ENCODE measurements at places on chromosomes 2 and 18. TPM values are rescaled to one million over a fixed set of nuclear protein-coding genes. Genes with fewer than 3 reads are reported as not detected.

The FSIP2 gene
- 0.10 TPM for total RNA-seq

The PSTPIP2 gene
- 13.5 TPM for total RNA-seq

The STON1 gene
- 1.2 TPM for total RNA-seq

DNA sequence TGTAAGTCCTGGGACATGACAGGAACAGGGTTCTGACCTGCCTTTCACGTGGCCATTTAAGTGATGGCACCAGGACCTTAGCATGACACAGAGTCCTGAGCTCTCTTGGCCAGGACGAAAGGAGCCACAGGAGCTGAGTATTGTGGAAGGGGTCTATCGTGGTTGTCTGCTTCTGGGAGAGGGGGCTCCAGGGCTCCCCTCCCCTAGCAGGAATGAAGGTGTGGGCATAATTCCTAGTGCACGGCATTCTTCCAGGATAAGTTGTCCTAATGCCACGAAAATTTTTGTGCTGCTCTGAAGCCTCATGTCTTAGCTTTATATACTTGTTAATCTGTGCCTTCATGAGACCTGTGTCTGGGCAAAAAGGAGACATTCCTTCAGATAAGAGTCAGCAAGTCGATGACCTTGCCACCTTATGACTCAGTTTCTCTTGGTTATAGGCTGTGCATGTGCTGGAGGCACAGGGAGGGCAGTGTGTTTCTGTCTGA is 17.1 kb downstream of the GATA6 start:
- H3K27ac ChIP-seq = no peak overlapping the region
- no peak overlapping the region for H3K4me3 ChIP-seq
- DNase-seq = no peak
- no peaks in the 10 kb centered on the region for H3K36me3 ChIP-seq

GRCh38 chr2:157477919-157478318 is 34.0 kb upstream of the CYTIP start:
- H3K27me3 ChIP-seq = no peaks in the 10 kb centered on the region
- peak overlapping the region; percentile 95 for H3K27ac ChIP-seq
- peak overlapping the region; percentile 29 for H3K4me3 ChIP-seq
- peak; percentile 29 for DNase-seq

DNA sequence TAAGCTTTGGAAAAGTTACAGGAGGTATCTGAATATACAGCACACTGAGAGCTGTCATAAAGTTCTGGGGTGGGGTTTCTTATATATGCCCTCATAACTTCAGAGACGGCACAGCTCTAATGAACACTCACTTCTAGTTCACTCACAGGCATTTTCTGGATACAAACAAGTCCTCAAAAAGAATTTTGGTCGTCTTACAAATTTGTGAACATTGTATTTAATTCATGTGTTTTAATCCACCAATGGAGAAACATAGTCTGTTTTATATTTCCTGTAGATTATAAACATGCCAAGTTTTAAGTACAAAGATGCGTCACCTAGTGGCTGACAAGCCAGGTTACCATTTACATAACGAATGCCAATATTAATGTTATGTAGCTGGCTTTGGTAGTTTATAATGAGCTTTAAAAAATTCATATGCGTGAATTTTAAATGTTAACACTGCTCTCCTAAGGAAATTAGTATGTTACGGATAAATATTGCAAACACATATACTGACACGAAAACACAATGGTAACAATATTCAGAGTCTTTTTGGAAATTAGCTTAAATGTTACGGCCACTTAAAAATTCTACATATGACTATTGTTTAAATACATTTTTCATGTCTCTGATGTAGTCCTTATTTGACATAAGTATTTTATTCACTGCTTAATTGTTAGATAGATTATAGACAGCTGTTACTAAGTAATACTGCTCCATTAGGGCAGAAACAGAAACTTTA is 2.5 kb downstream of the COL3A1 start:
- no peak overlapping the region for H3K27ac ChIP-seq
- peaks cover 4% of the 10 kb centered on the region for H3K27me3 ChIP-seq
- no peak overlapping the region for H3K4me3 ChIP-seq
- H3K36me3 ChIP-seq = no peaks in the 10 kb centered on the region
- peaks cover 13% of the 10 kb centered on the region for H3K4me1 ChIP-seq

DNA sequence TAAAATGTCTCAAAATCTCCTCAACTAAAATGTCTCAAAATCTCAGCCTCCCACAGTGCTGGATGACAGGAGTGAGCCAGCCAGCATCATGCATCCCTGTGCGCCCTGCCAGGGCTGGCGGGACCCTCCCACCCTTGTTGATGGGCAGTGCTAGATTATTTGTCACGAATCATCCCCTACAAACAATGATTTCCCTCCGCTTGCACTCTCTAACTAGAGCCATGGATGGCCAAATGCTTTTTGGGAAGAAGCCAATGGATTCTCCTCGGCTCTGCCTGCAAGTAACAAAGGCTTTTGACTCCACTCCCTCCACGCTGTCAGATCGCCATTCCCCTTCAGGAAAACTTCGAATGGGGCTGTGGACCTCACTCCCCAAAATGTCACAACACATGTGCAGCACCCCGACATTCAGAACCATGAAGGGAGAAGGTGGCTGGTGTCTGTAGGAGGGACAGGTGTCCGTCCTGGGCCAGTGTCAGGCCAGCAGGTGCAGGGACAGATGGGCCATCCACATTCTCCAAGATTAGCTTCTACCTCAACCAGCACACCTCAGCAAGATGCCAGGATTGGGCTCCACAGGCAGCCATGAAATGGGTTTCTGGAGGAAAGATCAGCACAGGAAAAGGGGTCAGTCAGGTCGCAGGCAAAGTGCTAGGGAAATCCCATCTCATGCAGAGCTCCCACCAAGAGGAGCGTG is 11.5 kb downstream of the AMER3 start:
- H3K4me1 ChIP-seq = no peaks in the 10 kb centered on the region
- no peak for DNase-seq
- H3K4me3 ChIP-seq = no peak overlapping the region
- no peaks in the 10 kb centered on the region for H3K36me3 ChIP-seq
- peaks cover 9% of the 10 kb centered on the region for H3K27me3 ChIP-seq

DNA sequence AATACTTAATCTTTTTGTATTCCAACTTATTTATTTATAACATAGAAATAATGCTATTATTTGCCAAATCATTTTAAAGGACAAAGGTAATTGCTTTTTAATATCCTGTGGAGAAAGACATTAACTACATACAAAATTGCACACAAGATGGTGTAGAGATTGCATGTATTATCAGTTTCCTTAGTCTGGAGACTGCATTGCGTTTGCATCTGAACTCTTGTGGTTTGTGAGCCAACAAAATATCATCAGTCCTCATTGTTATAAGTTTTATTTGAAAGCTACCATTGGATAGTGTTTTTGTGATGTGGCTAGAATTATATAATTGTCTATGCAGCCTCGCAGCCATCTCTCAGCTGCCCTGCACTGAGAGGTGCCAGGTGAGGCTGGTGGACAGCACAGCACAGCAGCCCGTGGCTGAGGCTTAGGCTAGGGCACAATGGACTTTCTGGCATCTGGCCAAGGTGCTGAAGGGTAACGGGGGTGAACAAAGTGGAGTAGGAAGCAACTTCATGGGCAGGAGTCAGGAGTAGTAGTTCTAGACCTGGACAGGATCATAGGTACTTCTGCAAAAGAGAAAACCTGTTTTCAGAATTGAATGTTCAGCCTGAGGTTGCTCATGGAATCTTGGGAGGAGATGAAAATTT is 15.1 kb downstream of the RASGRP3 start:
- H3K4me1 ChIP-seq = peaks cover 45% of the 10 kb centered on the region
- peaks cover 13% of the 10 kb centered on the region for H3K27me3 ChIP-seq
- H3K4me3 ChIP-seq = no peak overlapping the region
- H3K36me3 ChIP-seq = peaks cover 1% of the 10 kb centered on the region
- DNase-seq = no peak

GRCh38 chr2:239308661-239309397 is 92.0 kb downstream of the HDAC4 start:
- no peaks in the 10 kb centered on the region for H3K36me3 ChIP-seq
- H3K4me3 ChIP-seq = no peak overlapping the region
- DNase-seq = peak; percentile 3
- no peak overlapping the region for H3K27ac ChIP-seq

DNA sequence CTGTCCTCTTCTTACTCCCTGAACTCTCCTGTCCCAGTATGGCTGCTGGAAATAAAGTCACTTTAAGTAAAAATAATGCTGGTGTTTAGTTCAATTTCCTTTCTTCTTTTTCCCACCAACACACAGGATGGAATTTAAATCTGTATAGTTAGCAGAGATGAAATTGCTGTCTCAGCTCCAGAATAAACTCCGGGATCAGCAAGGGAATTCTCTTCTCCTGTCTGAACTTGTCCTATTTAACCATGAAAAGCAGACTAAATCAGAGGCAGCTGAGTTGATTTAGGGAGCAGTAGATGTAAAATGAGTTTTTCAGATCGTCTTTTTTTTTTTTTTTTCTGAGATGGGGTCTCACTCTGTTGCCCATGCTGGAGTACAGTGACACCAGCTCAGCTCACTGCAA is 25.9 kb downstream of the TTLL4 start:
- no peak for DNase-seq
- no peak overlapping the region for H3K27ac ChIP-seq
- no peaks in the 10 kb centered on the region for H3K27me3 ChIP-seq
- H3K36me3 ChIP-seq = peaks cover 42% of the 10 kb centered on the region
- H3K4me1 ChIP-seq = peaks cover 24% of the 10 kb centered on the region
- H3K4me3 ChIP-seq = no peak overlapping the region

- DNase-seq = peak; percentile 47
- peak overlapping the region; percentile 99 for H3K27ac ChIP-seq
- peaks cover 75% of the 10 kb centered on the region for H3K4me1 ChIP-seq
- peaks cover 4% of the 10 kb centered on the region for H3K27me3 ChIP-seq
- H3K36me3 ChIP-seq = peaks cover 2% of the 10 kb centered on the region
- no peak overlapping the region for H3K4me3 ChIP-seq
Observed at GRCh38 chr2:28444956-28445355, 50.9 kb upstream of the PLB1 start.

DNA sequence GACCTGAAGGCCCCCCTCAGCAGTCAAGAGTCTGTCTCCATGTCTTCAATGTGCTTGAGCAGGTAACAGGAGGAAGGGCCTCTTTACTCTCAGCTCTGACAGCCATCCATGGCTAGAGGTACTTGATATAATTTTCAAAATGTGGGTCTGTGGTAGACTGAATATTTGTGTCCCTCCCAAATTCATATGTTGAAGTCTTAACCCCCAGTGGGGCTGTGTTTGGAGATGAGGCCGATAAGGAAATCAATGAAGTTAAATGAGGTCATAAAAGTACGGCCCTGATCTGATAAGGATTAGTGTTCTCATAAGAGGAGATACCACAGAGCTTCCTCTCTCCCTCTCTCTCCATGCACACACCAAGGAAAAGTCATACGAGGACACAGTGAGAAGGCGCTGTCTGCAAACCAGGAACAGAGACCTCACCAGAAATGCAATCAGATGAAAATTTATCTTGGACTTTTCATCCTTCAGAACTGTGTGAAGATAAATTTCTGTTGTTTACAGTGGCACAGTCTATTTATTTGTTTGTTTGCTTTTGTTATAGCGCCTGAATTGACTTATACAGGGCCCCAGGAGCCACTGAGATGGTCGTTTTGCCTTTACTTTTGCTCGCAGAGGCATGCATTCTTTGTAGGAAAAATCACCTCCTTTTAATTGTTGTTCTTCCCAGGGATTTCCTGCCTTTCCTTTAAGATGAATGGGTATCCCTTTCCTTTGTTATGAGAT is 274.8 kb upstream of the TRIB2 start:
- peaks cover 30% of the 10 kb centered on the region for H3K4me1 ChIP-seq
- H3K27me3 ChIP-seq = no peaks in the 10 kb centered on the region
- no peaks in the 10 kb centered on the region for H3K36me3 ChIP-seq
- no peak overlapping the region for H3K4me3 ChIP-seq

Data from activated CD4-positive, alpha-beta memory T cell treated with anti-CD3 and anti-CD28 coated beads for 36 hours (primary cell).